ENCODE measurements at places on chromosomes 1 and 21.

GRCh38 chr1:71068325-71069240, 12.3 kb downstream of the ZRANB2 start:
- DNase-seq: no peak

DNA sequence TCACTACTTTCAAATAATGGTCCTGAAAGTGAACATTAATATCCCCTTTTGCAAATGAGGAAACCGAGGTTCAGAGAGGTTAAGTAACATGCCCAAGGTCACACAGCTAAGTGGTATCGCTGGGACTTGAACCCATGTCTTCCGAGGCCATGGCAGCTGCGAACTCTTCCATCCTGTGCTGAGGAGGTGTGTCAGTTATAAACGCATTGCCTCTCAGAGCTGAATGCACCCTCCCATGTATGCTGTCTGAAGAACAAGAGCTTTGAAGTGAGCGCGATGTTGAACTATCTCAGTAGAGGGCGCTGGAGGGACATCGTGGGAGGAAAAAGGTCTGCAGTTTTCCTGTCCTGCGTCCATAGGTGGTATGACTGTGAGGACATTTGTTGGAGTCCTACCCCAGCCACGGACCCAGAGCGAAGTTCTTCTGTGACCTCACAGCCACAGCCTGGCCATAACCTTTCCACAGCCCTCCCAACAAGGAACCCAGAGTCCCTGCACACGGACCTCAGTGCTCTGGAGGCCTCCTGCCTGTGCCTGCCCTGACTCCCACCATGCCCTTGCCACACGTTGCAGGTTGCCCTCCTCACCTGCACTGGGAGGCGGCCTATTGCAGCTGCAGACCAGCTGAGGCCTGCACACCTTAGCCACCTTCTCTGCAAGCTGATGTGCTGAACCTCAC, 7.5 kb downstream of the MYOC start:
- DNase-seq: peak; percentile 85

DNA sequence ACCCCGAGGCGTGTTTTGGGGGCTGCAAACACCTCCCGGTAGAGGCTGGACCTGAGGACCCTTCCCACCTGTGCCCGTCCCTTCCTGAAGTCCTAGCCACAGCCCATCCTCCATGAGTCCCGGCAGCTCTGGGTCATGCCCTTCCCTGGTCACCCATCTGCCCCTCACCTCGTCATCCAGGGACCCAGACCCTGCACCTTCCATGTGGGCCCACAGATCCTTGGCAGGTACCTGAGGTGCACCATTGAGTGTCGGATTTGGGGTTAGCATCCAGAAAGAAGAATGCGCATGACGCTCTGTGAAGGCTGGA, 6.8 kb downstream of the RNF187 start:
- DNase-seq: no peak

- no peak for DNase-seq
Observed at GRCh38 chr1:53765657-53766056, 26.7 kb upstream of the GLIS1 start.

DNA sequence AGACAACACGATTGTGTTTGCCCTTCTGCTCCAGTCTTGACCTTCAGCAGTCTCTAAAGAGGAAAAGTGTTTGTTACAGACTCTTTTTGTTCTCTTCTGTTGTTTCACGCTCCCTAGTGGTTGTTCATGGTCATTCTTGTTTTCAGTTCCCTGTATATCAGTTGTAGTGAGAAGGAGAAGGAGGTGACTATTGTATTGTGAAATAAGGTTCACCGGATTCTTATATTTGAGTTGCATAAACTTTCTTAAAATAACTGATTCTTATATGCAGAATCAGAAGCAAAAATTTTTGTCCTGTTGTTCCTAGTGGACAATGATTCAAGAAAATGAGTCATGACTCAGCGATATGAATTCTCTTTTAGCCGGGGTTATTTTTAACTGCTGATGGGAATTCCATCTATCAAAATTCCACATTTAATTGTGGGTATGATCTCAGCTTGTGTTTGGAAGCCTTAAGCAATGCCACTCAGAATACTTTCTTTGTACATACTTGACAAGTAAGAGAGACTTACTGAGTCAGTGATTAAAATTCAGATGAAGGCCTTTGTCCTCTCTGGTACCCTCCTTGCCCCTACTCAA, 152.2 kb downstream of the CLEC20A start:
- DNase-seq: no peak

DNA sequence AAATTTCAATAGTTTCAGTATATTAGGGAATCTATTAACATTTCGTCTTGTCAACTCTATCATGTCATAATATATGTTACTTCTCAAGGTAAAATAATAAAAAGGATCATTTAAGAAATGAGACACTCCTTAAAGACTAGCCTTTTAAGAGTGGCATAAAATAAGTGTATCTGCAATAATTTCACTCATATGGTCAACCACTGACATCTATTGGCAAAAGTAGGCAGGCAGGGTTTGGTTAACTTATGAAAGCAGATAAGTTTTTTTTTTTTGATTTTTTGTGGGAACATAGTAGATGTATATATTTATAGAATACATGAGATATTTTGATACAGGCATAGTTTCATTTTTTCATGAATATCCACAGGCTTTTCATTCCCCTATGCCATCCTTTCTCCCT, 5.5 kb upstream of the RGS21 start:
- no peak for DNase-seq

DNA sequence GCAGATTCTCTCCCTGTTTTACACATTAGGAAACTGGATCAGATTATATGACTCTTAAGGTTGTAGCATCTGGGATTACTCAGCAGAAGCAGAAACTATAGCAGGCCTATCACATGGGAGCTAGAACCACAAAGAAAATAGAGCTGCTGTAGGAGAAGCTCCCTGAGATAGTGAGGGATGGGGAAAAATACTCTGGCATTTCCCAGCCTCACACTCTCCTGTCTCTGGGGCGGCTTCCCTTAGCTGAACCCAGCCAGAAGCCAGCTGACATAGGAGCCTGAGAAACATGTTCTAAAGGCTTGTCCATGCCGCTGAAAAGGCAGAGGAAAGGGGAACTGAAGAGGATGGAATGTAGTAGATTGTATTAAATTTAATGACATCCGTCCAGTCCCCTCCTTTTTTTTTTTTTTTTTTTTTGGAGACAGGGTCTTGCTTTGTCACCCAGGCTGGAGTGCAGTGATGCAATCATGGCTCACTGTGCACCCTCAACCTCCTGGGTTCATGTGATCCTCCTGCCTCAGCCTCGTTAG, 76.8 kb upstream of the DNAJC6 start:
- no peak for DNase-seq

DNA sequence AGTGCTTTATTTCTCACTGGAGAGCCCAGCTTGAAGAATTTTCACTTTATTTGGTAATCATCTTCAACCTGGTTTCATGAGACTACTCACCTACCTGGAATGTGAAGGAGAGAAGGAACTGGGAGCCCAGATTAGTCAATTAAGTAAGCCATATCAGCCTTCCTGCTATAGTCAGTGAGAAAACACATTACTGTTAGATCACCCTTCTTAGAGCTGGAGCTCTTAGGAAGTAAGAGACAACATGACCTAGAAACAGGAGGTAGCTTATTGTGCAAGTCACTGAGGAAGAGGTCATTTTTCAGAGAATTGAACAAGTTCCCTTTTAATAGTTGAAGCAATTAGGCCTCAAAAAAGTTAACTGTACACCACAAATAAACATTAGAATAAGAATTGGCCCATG, 49.2 kb upstream of the TEKT2 start:
- no peak for DNase-seq

DNA sequence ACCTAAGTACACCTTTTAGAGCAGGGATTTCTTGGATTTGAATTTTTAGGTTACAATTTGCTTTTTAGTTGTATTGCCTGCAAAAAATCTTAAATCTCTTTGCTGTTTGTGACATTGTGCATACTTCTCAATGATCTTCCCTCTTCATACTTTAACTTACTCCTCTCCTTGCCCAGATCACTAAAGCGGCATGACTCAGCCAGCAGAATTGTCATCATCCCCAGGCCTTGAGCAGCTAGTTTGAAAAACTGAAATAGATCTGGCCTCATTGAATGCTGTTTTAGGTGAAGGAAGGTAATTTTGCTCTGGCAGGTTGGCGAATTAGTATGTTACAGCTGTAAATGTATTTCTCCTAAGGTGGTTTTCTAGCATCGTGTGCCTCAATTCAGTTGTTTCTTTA, 145.9 kb downstream of the RYR2 start:
- DNase-seq: no peak

GRCh38 chr1:39895731-39896480, 5.8 kb downstream of the MYCL start:
- DNase-seq: no peak

- DNase-seq: no peak
Observed at GRCh38 chr1:115430441-115431158, 92.6 kb upstream of the NGF start.

DNA sequence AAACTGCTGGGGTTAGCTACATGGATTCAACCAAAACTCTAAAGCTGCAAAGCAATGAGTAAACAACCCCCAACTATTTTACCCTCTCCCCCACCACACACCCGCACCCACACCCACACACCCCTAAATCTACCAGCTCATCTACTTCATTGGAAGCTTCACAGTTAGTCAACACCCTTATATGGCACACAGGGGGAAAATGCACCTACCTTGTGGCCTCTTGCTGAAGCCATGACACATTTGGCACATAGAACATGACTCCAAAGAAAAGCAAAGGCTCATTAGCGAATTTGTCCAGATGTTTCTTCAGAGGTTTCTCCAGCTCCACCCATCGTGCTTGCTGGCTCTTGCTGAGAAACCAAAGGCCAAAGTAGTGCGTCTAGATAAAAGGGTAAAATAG, 99.8 kb downstream of the PTPN14 start:
- DNase-seq: no peak

- DNase-seq: no peak
Observed at GRCh38 chr1:151508833-151509232, 2.4 kb upstream of the CGN start.
